NCI-H2029 (cell line): ENCODE measurements at places on chromosomes 6 and 20.

GRCh38 chr20:41734506-41734945 lies 116.3 kb upstream of the CHD6 start:
- no peak for DNase-seq

- no peak for DNase-seq
Measured at GRCh38 chr20:37414224-37415035, 68.5 kb downstream of the SRC start.

- no peak for DNase-seq
Measured at GRCh38 chr6:77341058-77341986, 122.0 kb downstream of the HTR1B start.

DNA sequence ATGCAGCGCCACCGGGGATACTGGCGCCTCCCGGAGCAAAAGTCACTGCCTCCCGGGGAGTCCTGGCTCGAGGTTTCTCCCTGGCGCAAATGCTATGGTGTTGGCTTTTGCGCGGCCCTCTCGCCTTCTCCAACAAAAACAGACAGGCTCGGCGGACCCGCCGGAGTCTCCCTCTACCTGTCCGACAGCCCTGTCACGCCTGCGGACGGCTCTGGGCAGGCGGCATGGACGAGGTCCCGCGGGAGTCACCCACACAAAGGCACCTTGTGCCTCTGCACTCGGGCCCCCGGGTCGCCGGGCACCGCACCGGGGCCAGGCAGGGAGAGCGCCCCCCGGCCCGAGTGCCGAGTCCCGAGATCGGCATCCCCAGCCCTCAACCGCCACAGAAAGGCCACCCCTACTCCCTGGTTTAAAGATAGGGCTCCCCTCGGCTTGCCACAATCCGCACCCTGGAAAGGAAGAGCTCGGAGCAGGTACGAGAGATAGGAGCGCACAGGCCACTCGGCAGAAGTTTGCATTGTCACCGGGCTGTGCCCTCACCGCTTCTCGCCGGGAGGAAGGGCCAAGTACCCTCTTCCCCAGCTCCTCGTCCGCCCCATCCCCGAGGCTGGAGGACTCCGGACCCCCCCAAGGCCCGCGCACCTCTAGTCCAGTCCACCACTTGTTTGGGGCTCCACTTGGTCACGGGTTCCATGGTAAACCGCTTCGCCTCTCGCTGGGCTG lies 903 bp downstream of the CNKSR3 start:
- no peak for DNase-seq

DNA sequence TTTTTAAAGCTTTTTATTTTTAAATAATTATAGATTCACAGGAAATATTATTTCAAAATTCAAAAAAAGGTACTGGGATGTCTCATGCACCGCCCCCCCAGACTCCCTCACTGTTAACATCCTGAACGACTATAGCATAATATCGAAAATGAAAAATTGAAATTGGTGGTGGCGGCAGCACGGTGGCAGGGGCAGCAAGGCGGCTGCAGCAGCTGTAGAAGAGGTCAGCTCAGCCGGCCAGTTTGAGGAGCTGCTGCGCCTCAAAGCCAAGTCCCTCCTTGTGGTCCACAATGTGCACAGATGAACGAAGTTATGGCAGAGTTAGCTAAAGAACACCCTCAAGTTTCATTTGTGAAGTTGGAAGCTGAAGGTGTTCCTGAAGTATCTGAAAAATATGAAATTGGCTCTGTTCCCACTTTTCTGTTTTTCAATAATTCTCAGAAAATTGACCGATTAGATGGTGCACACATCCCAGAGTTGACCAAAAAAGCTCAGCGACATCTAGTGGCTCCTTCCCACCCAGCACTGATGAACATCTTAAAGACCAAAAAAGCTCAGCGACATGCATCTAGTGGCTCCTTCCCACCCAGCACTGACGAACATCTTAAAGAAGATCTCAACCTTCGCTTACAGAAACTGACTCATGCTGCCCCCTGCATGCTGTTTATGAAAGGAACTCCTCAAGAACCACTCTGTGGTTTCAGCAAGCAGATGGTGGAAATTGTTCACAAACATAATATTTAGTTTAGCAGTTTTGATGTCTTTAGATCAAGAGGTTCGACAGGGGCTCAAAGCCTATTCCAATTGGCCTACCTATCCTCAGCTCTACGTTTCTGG lies 100.8 kb downstream of the FAM217A start:
- DNase-seq = no peak

GRCh38 chr6:90212274-90212673 lies 84.4 kb downstream of the BACH2 start:
- DNase-seq = no peak

GRCh38 chr20:831251-831650 lies 2.3 kb upstream of the FAM110A start:
- DNase-seq = no peak

DNA sequence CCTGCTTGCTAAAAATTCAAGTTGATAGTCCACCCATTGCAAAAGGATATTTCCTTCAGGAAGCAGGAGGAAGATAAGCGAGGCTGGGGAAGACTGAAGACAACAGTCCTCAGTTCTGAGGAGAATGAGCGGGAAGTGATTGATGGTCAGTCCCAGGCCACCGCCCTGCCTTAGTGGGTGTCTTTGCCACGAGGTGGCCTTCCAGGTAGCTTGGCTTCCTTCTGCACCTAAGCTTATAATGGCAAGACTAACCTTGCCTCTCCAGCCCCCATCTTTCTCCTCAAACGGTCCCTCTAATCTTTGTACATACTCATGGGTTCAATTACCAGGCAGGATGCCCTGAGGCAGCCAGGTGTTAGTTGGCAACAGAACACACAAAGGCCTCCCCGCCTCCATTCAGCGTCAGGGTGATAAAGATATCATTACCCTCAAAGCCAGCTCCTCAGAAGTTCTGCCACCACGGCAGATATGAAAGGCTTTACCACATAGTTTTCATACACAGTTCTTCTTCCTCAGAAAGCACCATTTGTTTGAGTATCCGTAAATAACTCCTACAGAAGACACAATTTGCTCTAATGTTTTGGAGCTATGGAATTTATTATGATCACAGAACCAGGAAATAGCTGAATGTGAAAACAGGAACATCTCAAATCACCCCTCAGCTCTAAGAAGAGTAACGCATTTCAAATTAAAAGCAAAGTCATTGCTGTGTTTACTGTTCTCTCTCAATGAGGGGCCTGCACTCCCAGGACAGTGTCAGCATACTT lies 249.4 kb downstream of the ATXN1 start:
- no peak for DNase-seq

GRCh38 chr20:50057714-50058053 lies 55.3 kb downstream of the UBE2V1 start:
- DNase-seq = no peak

DNA sequence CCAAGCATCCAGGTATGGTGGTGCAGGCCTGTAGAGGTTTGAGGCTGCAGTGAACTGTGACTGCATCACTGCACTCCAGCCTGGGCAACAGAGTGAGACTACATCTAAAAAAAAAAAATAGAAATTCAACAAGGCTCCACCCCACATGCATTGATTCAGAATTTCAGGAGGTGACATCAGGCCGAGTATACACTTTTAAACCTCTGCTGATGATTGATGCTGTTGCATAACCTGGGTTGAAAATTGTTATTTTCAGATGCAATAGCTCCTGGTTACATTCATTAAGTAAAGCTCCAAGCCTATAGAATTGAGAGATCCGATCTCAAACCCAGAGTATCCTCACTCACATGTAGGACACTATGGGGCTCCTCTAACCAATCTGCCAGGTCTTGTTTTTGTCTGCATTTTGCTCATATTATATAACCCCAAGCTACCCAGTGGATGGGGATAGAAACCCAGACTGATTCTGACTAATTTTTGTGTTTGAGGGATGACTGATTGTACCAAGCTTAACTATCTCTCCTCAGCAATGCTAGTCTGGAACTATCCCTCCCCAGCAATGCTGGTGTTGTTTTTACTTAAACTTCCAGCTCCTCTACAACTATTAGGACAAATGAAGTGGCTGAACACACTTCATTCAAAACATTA lies 123.5 kb upstream of the PREP start:
- DNase-seq = no peak

GRCh38 chr6:44676826-44677433 lies 289.4 kb downstream of the CDC5L start:
- no peak for DNase-seq

DNA sequence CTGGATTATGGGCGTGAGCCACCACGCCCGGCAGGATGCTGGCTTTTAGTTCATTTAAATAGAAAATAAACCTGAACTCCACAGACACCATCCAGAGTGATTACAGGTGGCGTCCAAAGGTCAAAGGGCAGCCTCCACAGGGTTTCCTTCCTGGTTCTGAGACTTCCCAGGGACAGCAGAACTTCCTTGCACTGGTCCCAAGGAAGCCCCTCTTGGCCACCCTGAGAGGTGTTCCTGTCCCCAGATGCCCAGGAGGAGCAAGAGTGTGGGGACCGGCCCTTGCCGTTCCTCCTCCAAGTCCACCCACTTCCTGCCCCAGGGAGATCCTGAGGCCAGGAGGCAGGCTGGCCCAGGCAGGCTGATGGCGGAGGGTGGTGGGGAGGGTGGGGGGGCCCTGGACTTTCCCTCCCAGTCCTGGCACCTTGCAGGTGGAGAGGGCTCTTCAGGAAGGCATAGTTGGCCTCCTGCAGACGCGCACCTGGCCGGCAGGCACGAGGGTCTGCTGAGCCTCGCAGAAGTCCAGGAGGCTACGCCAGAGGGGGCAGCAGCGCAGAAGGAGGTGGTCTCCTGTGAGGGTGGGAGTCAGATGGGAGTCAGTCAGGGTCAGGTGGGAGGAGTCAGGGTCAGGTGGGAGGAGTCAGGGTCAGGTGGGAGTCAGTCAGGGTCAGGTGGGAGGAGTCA lies 5.0 kb downstream of the FNDC11 start:
- no peak for DNase-seq

DNA sequence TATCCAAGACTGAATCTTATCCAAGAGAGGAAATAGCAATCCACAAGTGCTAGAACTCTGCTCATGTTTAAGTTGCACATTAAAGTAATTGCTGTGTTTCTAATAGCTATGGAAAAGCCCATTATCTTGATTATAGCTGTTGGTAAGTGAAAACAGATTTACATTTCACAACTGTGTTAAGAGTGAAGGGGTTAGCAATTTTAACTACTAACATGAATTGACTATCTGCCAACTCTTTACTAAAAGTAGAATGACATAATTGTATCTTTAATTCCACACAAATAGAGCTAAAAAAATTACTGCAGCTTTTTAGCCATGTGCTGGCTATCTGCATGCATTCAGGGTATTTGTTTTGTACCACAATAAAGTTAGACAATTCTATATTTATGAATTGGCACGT lies 277.9 kb upstream of the IRAK1BP1 start:
- no peak for DNase-seq

DNA sequence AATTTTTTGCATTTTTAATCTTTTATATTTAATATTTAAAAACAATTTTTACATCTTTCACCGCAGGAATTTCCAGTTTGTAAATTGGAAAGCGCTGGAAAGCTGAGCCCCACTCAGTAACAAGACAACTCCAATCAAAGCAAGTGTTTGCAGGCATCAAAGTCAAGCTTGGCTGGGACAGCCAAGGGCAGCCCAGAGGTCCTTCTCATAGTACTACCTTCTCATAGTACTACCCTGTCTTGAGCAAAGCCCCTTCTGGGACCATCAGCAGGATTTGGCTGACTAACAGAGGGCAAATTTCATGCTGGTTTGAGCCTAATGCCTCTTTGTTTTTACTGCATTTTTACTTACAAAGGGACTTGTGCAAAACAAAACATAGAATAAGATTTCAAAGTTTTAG lies 228.3 kb downstream of the SIM1 start:
- DNase-seq = no peak

DNA sequence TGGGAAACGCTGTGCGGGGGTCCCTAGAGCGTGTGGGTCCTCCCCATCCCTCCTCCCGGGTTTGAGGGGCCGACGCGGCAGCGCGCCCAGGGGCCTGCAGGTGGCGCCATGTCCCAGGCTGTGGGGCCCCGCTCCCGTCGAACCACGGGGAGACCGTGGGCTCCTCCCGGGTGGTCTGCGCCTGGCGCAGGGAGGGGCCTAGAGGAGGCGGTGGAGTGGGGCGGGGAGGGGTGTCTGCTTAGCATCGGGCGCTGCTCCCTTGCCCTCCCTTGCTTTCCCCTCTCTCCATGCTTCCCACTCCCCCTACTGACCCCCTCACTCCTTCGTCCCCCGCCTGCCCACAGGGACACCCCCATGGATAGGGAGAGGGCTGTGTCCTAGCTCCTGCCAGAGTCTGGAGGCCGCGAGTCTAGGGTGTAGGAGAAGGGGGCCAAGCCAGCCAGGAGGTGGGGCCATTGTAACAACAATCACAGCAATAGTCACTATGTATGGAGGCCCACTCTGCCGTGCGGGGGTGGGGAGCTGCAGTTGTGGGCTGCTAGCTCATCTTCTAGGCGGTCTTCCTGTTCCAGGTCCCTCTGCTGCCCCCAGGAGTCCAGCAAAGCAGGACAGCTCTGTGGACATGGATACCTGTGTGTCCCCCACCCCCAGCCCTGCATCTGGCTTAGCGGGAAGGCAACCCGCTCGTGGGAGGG lies 51.7 kb downstream of the CHMP4B start:
- DNase-seq = no peak

GRCh38 chr6:11654876-11655275 lies 117.3 kb downstream of the TMEM170B start:
- DNase-seq = no peak

- DNase-seq = peak; percentile 77
Measured at GRCh38 chr6:33410711-33411631, at the start of gene PHF1. TSS of gene PHF1 (plus strand) at chr6:33411014. CDS start at chr6:33412264, 1,250 bp downstream.

- no peak for DNase-seq
Measured at GRCh38 chr6:56484669-56485068, 158.0 kb downstream of the DST start.

DNA sequence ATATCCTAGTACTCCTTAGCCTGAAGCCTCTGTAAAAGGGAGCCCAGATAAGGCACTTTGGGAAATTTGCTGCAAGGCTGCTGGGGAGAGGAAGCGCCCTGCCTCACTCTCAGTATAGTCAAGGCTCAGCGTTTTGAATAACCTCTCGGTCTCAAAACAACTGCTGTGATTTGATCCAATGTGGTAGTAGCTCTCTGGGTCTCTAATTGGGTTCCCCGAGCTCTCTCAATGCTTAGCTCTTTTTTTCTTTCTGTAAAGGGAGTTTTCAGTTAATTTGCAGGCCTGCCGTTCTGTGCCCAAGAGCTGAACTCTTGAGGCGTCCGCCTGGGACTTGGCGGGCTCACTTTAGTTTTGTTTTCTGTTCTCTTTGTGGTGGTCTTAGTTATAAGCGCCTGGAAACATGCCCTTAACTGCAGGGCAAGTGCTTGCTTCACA lies 41.2 kb downstream of the ZHX3 start:
- no peak for DNase-seq

DNA sequence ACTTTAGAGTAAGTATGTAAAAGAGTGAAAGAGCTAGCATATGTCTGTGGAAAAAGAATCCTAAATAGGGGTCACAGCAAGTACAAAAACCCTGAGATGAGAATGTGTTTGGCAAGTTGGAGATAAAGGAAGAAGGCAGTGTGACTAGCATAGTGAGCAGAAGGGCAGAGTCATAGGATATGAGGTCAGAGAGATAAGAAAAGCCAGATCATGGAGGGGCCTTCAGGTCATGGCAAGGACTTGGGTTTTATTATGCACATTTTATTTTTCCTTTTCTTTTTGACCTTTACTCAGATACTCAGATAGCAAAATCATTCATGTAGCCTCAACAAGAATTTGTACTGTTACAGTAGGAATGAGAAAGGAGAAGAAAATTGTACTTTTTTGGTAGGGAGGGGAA lies 138.0 kb downstream of the GJA1 start:
- no peak for DNase-seq
